Naive thymus-derived CD4-positive, alpha-beta T cell (primary cell): ENCODE measurements at places on chromosomes 2 and 18. TPM values are rescaled to one million over a fixed set of nuclear protein-coding genes. Genes with fewer than 3 reads are reported as not detected.

GRCh38 chr18:55419947-55420664, 167.9 kb downstream of the TCF4 start:
- H3K4me1 ChIP-seq, result no peaks in the 10 kb centered on the region
- no peak overlapping the region for H3K4me3 ChIP-seq
- no peaks in the 10 kb centered on the region for H3K27me3 ChIP-seq
- no peaks in the 10 kb centered on the region for H3K36me3 ChIP-seq
- DNase-seq, result no peak

DNA sequence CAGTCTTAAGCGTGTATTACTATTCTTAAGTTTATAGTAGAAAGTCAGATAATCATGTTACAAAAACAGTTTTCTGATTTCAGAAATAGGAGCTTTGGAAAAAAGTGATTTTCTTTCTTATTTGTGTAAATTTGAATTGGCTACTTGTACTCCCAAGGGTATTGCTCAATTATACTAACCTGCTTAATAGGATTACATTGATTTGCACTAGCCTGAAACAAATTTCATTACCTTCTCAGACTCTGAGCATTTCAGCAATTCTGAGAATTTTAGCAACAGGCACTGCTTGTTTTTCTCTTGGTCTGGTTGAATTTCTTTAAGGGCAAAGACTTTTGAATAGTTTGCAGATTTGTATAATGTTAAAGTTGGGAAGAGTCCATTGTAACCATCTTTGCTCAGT, 87.2 kb upstream of the NXPH2 start:
- H3K36me3 ChIP-seq, result no peaks in the 10 kb centered on the region

GRCh38 chr18:79422022-79422782, 26.5 kb downstream of the NFATC1 start:
- H3K27ac ChIP-seq, result no peak overlapping the region
- peaks cover 4% of the 10 kb centered on the region for H3K4me1 ChIP-seq
- no peak for DNase-seq
- H3K4me3 ChIP-seq, result no peak overlapping the region
- no peaks in the 10 kb centered on the region for H3K27me3 ChIP-seq

SERPINB3 gene
- total RNA-seq, result not detected

GRCh38 chr2:19643117-19643518, 258.7 kb downstream of the TTC32 start:
- no peak overlapping the region for H3K27ac ChIP-seq
- no peak overlapping the region for H3K4me3 ChIP-seq
- H3K27me3 ChIP-seq, result no peaks in the 10 kb centered on the region
- DNase-seq, result no peak

- H3K4me1 ChIP-seq, result no peaks in the 10 kb centered on the region
- H3K4me3 ChIP-seq, result no peak overlapping the region
- no peak overlapping the region for H3K27ac ChIP-seq
- no peaks in the 10 kb centered on the region for H3K36me3 ChIP-seq
Measured at GRCh38 chr2:131754929-131755720, 227.4 kb downstream of the CCDC74A start.

- H3K4me1 ChIP-seq, result no peaks in the 10 kb centered on the region
- no peak for DNase-seq
- H3K27ac ChIP-seq, result no peak overlapping the region
- H3K27me3 ChIP-seq, result no peaks in the 10 kb centered on the region
- H3K4me3 ChIP-seq, result no peak overlapping the region
Measured at GRCh38 chr2:72896446-72896845, 9.2 kb downstream of the SPR start.

DNA sequence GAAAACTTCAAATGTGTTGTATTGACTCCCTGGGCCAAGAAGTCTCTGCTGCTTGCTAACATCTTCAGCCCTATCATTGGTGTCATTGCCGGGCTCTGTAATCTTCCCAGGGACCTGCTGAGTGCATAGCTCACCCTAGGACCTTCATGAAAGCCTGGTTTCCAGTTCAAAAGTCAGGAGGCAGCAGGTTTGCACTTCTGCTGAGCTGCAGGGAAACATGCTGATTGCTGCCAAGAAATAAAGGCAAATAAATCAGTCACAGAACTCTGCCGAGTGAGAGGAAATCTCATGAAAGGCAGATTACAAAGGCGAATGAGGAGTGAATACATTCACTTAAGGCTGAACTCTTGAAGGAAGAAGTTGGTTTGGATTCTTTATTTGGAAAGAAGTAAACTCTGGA, 1947.6 kb upstream of the CELF4 start:
- DNase-seq, result no peak
- no peaks in the 10 kb centered on the region for H3K4me1 ChIP-seq
- H3K4me3 ChIP-seq, result no peak overlapping the region
- no peaks in the 10 kb centered on the region for H3K36me3 ChIP-seq

VIT gene
- total RNA-seq, result not detected

- H3K4me3 ChIP-seq, result no peak overlapping the region
- H3K36me3 ChIP-seq, result no peaks in the 10 kb centered on the region
- no peak for DNase-seq
- H3K27ac ChIP-seq, result no peak overlapping the region
Measured at GRCh38 chr2:62013641-62014040, 108.2 kb downstream of the COMMD1 start.

DNA sequence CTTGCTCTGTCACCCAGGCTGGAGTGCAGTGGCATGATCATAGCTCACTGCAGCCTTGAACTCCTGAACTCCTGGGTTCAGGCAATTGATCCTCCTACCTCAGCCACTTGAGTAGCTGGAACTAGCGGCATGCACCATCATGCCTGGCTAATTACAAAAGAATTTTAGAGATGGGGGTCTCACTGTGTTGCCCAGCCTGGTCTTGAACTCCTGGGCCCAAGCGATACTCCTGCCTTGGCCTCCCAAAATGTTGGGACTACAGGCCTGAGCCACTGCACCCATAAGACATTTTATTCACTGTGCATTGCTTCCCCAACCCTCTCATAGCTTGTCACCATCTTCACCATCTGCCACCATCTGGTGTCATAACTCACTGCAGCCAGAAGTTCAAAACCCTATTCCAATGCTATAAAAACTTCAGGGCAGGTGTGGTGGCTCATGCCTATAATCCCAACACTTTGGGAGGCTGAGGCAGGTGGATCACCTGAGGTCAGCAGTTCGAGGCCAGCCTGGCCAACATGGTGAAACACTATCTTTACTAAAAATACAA, 78.7 kb downstream of the NCAPH start:
- no peak overlapping the region for H3K4me3 ChIP-seq
- DNase-seq, result no peak
- no peaks in the 10 kb centered on the region for H3K36me3 ChIP-seq

- no peak overlapping the region for H3K4me3 ChIP-seq
- no peak overlapping the region for H3K27ac ChIP-seq
- H3K36me3 ChIP-seq, result no peaks in the 10 kb centered on the region
- no peaks in the 10 kb centered on the region for H3K27me3 ChIP-seq
- H3K4me1 ChIP-seq, result no peaks in the 10 kb centered on the region
Measured at GRCh38 chr18:45237343-45238098, 377.8 kb upstream of the SLC14A2 start.

DNA sequence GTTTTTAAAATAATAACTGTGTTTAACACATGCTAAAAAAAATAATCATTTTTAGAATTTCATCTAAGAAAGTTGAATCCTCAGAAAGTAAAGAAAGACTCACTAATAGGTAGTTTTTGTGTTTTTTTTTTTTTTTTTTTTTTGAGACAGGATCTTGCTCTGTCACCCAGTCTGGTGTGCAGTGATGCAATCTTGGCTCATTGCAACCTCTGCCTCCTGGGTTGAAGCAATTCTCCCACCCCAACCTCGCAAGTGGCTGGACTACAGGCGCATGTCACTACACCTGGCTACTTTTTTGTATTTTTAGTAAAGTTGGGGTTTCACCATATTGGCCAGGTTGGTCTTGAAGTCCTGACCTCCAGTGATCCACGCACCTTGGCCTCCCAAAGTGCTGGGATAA, 7.1 kb downstream of the CKAP2L start:
- no peaks in the 10 kb centered on the region for H3K27me3 ChIP-seq
- H3K27ac ChIP-seq, result no peak overlapping the region
- H3K4me1 ChIP-seq, result peaks cover 4% of the 10 kb centered on the region

GRCh38 chr18:48902023-48902855, 48.5 kb downstream of the SMAD7 start:
- no peak overlapping the region for H3K27ac ChIP-seq
- H3K36me3 ChIP-seq, result no peaks in the 10 kb centered on the region
- H3K4me3 ChIP-seq, result no peak overlapping the region
- H3K4me1 ChIP-seq, result no peaks in the 10 kb centered on the region
- no peak for DNase-seq
- no peaks in the 10 kb centered on the region for H3K27me3 ChIP-seq

DNA sequence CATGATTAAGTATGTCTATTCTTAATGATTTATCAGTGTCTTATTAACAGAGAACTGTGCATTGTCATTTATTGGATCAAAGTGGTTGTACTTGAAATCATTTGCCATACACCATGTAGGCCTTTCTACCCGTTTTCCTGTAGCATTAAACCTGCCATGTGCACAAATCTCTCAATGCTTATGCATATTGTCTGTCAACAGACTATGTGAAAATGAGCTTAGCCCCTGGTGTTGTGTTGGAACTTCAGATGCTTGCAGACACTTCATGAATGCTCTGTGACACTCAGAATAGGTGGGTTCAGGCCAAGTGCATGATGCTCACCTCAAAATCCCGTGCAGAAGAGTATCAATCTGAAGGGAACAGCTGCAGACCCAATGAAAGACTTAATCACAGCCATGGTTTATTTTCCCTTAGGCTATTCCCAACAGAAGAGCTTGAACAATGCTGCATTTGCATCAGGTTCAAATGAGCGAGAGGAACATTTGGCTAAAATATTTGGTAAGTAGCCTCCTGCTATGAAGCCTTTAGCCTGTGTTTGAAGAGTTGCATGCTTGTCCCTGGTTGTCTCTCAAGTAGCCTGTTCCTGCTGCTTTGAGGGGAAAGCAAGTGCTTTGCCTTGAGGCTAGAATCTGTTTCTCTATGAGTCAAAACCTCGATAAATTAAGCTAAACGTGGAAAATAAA, 6.1 kb downstream of the C2orf92 start:
- no peak for DNase-seq
- H3K27me3 ChIP-seq, result no peaks in the 10 kb centered on the region

UGT1A10 gene
- not detected for total RNA-seq

- peaks cover 10% of the 10 kb centered on the region for H3K36me3 ChIP-seq
- H3K27me3 ChIP-seq, result no peaks in the 10 kb centered on the region
- no peak for DNase-seq
Measured at GRCh38 chr2:216495656-216496055, 3.0 kb upstream of the RPL37A start.

GRCh38 chr2:28650266-28650584, 101.4 kb upstream of the PPP1CB start:
- DNase-seq, result no peak
- H3K4me1 ChIP-seq, result no peaks in the 10 kb centered on the region
- no peaks in the 10 kb centered on the region for H3K27me3 ChIP-seq
- no peak overlapping the region for H3K4me3 ChIP-seq
- no peak overlapping the region for H3K27ac ChIP-seq
- H3K36me3 ChIP-seq, result no peaks in the 10 kb centered on the region

DNA sequence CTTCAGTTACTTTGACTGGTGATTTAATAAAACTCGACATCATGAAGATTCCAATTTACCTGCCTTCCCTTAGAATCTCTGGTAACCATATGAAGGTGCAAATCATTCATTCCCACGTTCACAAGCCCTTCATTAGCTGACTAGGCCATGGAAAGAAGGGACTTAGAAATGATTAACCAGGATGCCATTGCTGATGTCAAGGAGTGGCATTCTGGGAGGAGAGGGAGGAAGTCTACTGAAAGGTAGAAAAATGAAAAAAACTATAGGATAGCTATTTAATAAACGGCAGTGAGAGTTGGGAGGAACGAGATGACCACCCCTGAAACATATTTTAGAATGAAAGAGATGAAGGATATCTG, 1.4 kb downstream of the ATIC start:
- H3K4me3 ChIP-seq, result peak overlapping the region; percentile 98
- DNase-seq, result no peak

GRCh38 chr2:215528555-215528954, 92.7 kb upstream of the FN1 start:
- no peaks in the 10 kb centered on the region for H3K36me3 ChIP-seq
- H3K27me3 ChIP-seq, result no peaks in the 10 kb centered on the region
- no peak for DNase-seq
- no peak overlapping the region for H3K27ac ChIP-seq

DNA sequence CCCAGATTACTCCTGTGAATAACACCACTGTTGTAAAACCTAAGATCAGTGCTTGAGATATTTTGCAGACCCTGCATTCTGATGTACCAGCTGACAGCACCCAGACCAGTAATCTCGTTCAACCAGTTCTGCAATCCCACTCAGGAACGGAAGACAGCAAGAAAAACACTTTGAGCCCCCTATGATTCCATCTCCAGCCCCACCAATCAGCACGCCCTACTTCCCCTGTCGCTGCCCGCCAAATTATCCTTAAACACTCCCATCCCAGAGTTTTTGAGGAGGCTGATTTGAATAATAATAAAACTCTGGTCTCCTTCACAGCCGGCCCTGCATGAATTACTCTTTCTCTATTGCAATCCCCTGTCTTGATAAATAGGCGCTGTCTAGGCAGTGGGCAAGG, 173.9 kb upstream of the CDH2 start:
- H3K4me1 ChIP-seq, result no peaks in the 10 kb centered on the region
- no peak overlapping the region for H3K4me3 ChIP-seq
- H3K27me3 ChIP-seq, result no peaks in the 10 kb centered on the region
- H3K27ac ChIP-seq, result no peak overlapping the region
- no peak for DNase-seq

DNA sequence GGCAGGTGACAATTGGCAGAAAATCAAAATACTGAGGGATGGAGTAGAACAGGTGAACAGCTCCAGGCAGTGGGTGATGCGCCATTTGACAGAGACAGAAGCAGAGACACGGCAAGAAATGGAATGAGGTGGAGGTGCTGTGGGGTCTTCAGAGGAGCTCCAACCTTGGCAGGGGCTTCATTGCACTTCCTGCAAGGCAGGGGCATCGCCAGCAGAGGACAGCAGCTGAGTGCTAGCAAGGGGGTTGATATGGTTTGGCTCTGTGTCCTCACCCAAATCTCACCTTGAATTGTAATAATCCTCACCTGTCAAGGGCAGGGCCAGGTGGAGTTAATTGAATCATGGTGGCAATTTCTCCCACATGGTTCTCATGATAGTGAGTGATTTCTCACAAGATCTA, 42.8 kb downstream of the CCDC68 start:
- no peaks in the 10 kb centered on the region for H3K27me3 ChIP-seq
- H3K27ac ChIP-seq, result no peak overlapping the region
- H3K36me3 ChIP-seq, result no peaks in the 10 kb centered on the region
- no peak for DNase-seq
- no peaks in the 10 kb centered on the region for H3K4me1 ChIP-seq

EDAR gene
- total RNA-seq, result 21.6 TPM

ZNF516 gene
- 60.4 TPM for total RNA-seq

TUBB8B gene
- not detected for total RNA-seq

GRCh38 chr2:27932396-27932795, 41.9 kb downstream of the BABAM2 start:
- no peak overlapping the region for H3K4me3 ChIP-seq
- DNase-seq, result no peak
- no peaks in the 10 kb centered on the region for H3K36me3 ChIP-seq
- H3K27me3 ChIP-seq, result no peaks in the 10 kb centered on the region
